ENCODE measurements at places on chromosomes 11 and 22.

- no peak for DNase-seq
Observed at GRCh38 chr11:85869781-85870180, 14.6 kb downstream of the CCDC83 start.

DNA sequence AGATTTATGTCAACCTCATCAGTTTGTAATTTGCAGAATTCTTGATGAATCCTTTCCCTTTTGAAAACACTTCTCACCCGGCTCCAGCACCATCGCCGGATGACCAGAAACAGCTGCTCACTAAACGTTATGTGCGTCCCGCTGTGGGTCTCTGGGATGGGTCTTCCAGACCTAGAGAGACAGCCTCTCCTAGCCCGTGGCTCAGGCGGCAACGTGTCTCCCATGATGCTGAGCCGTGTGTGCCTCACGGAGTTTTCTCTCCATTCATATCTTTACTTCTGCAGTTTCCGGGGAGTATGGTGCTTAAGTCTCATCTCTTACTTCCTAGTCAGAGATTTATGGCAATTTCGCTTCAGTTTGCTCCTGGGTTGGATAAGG is 25.0 kb upstream of the ACR start:
- no peak for DNase-seq

DNA sequence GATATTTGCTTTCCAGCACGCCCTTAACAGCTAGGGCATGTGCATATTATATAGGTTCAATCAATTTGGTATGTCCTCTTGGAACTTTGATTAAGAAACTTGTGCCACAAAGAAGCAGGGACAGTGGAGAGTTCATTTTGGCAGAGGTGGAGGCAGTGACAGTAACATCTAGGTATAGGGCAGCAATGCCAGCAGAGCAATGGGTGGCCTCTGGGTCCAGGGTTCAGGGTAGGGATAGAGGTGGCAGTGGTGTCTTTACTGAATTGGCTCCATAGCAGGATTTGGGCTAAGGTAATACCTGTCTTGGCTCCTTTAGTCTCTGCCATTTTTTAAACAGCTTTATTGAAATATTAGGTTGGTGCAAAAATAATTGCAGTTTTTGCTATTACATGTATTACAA is 24.4 kb upstream of the POLD3 start:
- DNase-seq: no peak

- DNase-seq: no peak
Observed at GRCh38 chr22:47027766-47028165, 265.3 kb downstream of the TBC1D22A start.

DNA sequence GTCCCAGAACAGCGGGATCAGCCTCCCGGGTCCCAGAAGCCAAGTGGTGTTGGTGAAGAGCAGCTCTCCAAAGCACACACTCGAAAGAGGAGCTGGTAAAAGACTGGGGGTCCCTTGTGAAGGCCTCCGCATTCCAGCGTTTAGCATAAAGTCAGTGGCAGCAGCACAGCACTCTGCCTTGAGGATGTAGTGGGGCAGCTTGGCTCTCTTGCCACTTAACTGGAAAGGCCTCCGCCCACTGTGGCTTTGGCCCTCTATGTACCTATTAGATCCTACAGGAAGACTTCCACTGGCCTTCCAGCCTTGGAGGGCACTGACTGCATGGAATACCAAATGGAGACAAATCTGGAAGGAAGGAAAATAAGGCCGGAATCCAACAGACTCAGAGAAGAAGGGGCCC is 1455.3 kb downstream of the BRD1 start:
- no peak for DNase-seq

DNA sequence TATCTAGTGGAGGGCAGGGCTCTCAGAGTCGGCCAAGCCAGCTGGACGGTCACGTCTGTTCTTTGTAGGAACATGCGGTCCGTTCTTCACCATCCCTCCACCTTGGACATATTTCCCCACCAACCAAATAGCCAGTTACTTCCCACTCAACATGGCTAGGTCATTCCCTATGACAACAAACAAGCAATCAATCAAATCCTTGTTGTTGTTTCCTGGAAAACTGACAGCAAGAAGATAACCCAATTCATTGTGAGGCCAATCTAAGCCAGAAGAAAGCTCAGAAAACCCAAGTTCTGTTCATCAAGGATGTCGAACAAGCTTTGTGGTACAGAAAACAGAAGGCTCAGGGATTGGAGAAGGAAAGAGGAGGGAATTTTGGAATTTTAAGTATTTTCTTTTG is 10.9 kb downstream of the PLAAT5 start:
- DNase-seq: no peak

DNA sequence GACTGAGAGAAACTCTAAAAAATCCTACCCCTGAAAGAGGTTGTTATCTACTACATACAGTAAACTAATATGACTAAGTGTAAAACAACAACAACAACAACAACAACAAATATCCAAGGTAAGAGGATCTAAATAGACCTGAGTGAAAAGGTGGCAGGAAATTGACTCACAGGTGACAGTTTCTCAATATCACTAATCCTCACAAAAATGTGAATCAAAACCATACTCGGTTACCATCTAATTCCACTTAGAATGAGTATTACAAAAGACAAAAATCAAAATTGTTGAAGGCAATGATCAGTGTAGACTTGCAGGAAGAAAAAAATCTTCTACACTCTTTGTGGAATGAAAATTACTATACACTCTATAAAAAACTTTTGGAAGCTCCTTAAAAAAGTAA is 17.5 kb downstream of the RGL4 start:
- DNase-seq: no peak

DNA sequence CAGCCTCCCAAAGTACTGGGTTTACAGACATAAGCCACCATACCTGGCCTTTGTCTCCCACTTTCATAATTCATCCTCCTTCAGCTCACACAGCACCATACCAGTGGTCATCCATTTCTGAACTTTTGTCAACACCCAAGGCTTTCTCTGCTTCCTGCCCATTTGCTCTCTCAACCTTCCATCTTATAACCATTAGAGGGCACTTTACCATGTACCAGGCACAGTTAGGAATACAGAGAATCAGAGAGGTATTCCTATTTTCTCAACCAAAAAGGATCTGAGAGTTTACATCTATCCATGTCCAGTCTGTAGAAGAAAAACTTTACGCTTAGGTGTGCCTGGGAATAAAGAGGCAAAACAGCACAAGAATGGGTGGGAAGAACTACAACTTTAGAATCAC is 397.6 kb downstream of the BUD13 start:
- no peak for DNase-seq

- DNase-seq: no peak
Observed at GRCh38 chr11:2882396-2883110, 3.0 kb downstream of the CDKN1C start.

DNA sequence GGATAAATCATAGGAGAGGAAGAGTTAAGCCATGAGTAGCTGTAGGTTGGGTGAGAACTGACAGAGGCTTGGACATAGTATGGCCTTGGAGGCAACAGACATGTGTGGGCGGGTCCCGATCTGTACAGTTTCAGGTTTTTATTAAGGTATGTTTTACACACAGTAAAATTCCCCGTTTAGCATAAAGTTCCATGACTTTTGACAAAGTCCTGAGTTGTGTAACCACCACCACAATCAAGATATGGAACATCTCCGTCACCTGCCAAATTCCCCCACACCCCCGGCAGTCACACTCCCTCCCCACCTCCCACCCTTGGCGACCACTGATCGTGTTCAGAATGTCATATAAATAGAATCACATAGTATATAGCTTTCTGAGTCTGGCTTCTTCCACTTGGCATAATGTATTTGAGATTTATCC is 68.1 kb downstream of the GRIK4 start:
- no peak for DNase-seq
